ENCODE measurements at places on chromosomes 11 and 22. TPM values are rescaled to one million over a fixed set of nuclear protein-coding genes. Genes with fewer than 3 reads are reported as not detected.

Gene PRPF19
- total RNA-seq = 96.3 TPM

Gene UEVLD
- 12.6 TPM for total RNA-seq

Gene FAM76B
- total RNA-seq = 37.3 TPM

Gene LRP4
- 26.8 TPM for total RNA-seq

Gene CLTCL1
- total RNA-seq = 4.4 TPM

Gene UBQLN3
- 0.71 TPM for total RNA-seq

Gene ANGPTL5
- total RNA-seq = not detected

Gene CSNK2A3
- 2.8 TPM for total RNA-seq

Gene SYT13
- total RNA-seq = 6.8 TPM

Gene MUC5AC
- not detected for total RNA-seq

Gene PIK3C2A
- total RNA-seq = 71.3 TPM

Gene ADM2
- total RNA-seq = 1.5 TPM

Gene OR6T1
- total RNA-seq = not detected

Gene MMP10
- total RNA-seq = not detected

All from mesothelial cell of epicardium (in vitro differentiated cells).